ENCODE measurements at places on chromosomes 2 and 18. TPM values are rescaled to one million over a fixed set of nuclear protein-coding genes. Genes with fewer than 3 reads are reported as not detected.

GRCh38 chr2:208101716-208102631 is 22.4 kb downstream of the CRYGD start:
- H3K27ac ChIP-seq, result no peak overlapping the region
- H3K4me3 ChIP-seq, result no peak overlapping the region
- H3K4me1 ChIP-seq, result peaks cover 5% of the 10 kb centered on the region
- no peaks in the 10 kb centered on the region for H3K27me3 ChIP-seq

GRCh38 chr18:23462876-23463275 is 9.8 kb downstream of the RIOK3 start:
- DNase-seq, result no peak
- H3K36me3 ChIP-seq, result peaks cover 58% of the 10 kb centered on the region
- no peak overlapping the region for H3K4me3 ChIP-seq
- peaks cover 44% of the 10 kb centered on the region for H3K4me1 ChIP-seq

DNA sequence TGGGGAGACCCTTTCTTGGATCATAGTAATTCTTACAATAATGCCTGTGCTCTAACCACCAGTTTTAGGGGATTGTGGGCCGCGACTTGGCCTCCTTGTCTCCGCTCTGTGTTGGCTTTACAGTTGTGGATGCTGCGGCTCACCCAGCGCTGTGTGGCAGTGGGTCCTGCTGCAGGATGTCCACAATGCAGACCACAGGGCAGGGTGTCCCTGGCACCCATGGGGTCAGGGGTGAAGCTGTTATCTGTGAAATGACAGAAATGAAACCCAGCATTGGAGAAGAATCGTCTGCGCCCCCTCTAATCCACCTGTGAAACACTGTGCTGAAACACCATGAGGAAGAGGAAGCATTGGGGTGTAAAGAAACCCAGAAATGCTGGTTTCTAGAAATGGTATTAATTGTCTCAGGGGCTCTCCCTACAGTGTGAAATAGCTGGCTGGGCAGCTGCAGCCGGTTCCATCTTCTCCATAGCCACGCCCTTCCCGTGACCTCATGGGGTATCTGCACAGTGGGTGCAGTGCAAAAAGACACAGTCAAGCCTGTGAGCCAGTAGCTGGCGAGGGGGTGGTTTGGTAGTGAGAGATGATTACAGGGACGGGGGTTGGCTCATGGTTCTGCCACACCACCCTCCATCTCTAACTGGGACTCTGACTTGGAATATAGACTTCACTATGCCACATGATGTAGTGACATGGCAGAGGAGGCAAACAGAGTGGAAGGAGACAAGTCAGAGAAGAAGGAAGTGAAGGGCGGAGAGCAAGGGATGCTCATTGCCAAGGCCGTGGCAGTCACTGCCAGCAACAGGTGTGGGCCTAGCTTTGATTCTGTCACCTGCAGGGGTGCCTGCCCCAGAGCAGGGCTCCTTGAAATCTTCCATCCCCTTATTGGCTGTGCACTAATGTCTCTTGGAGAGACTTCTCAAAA is 16.2 kb downstream of the INPP4A start:
- no peak for DNase-seq
- no peak overlapping the region for H3K4me3 ChIP-seq
- peaks cover 56% of the 10 kb centered on the region for H3K4me1 ChIP-seq
- H3K27ac ChIP-seq, result no peak overlapping the region
- no peaks in the 10 kb centered on the region for H3K27me3 ChIP-seq
- peaks cover 10% of the 10 kb centered on the region for H3K36me3 ChIP-seq

GRCh38 chr2:114548151-114548550 is 105.7 kb downstream of the DPP10 start:
- no peak for DNase-seq
- H3K4me3 ChIP-seq, result no peak overlapping the region
- H3K27ac ChIP-seq, result no peak overlapping the region
- H3K4me1 ChIP-seq, result no peaks in the 10 kb centered on the region
- no peaks in the 10 kb centered on the region for H3K36me3 ChIP-seq

DNA sequence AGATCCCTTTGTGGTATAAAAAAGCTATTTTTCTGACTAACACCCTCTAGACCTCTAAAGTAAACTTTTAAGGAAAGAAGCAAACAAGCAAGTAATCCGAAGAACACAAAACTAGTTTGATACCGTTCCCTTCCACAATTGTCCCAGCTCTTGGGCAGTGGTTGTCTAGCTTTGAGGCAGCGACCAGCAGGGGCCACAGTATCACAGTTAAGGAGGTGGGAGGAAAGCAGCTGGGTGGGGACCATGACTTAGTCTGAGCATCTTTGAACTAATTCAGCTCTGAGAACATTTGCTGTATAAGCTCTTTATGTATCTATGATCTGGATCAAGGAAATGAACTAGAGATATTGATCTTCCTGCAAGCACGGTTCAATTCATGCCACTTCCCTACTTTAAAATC is 51.0 kb downstream of the SF3B1 start:
- H3K36me3 ChIP-seq, result no peaks in the 10 kb centered on the region
- H3K4me3 ChIP-seq, result no peak overlapping the region
- no peaks in the 10 kb centered on the region for H3K27me3 ChIP-seq
- no peak overlapping the region for H3K27ac ChIP-seq

GRCh38 chr2:85802354-85803103 is 48.7 kb downstream of the ATOH8 start:
- DNase-seq, result no peak
- H3K27ac ChIP-seq, result no peak overlapping the region
- H3K4me1 ChIP-seq, result peaks cover 15% of the 10 kb centered on the region
- H3K27me3 ChIP-seq, result no peaks in the 10 kb centered on the region

- peaks cover 13% of the 10 kb centered on the region for H3K27me3 ChIP-seq
- no peaks in the 10 kb centered on the region for H3K36me3 ChIP-seq
- H3K4me1 ChIP-seq, result no peaks in the 10 kb centered on the region
- no peak overlapping the region for H3K27ac ChIP-seq
Measured at GRCh38 chr2:29293830-29294438, 178.7 kb downstream of the CLIP4 start.

DNA sequence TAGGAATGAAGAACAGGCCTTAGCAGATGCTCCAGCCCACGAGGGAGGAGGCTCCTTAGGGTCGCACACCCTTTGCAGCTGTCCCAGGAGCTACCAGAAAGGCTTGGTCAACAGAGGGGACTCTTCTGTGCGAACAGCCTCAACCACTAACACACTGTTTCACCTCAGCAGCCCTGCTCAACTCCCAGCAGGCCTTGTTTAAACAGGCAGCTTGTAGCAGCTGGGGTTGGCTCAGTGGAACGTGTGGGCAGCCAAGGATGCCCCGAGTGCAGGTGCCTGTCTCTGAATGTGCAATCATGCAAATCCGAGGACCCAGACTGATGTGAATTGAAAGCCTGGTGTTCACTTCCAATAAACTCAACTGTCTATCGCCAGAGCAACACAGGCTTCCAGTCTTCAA is 88.7 kb upstream of the CXCR4 start:
- no peaks in the 10 kb centered on the region for H3K27me3 ChIP-seq
- no peaks in the 10 kb centered on the region for H3K4me1 ChIP-seq
- no peak for DNase-seq

DNA sequence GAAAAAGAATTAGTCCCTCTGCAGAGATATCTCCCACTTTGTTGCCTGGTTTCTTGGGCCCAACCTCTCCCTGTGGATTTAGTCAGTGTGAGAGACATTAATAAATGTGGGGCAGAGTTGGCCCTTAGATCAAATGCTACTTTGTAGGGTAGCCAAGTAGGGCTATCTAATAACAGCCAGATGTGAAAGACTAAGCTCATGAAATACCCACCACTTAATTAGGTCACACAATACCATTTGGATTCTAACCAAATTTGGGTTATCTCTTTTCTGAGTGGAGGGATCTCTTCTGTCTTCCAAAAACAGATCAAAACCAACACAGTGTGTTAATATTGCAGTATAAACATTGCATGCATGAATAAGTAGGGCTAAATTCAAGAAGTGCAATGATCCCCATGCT is 626.8 kb upstream of the ZEB2 start:
- H3K27ac ChIP-seq, result no peak overlapping the region
- DNase-seq, result no peak
- no peaks in the 10 kb centered on the region for H3K36me3 ChIP-seq
- no peaks in the 10 kb centered on the region for H3K27me3 ChIP-seq
- H3K4me3 ChIP-seq, result no peak overlapping the region

DNA sequence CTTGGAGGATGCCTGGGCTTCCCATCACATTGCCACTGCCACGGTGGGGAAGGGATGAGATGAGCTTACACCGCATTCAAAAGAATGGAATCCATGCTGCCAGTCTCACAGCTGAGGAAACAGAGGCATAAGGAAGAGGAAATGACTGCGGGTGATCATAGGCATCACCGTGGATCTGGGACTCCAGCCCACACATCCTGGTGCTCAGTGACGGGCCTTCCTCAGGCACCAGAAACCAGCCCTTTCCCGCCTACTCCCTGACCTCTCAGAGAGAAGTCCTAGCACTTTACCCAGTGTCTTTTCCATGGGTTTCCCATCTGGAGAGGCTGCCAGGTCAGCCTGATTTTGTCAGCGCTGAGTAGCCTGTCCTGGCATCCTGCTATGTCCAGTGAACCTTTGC is 5.3 kb upstream of the PLB1 start:
- no peaks in the 10 kb centered on the region for H3K36me3 ChIP-seq
- no peaks in the 10 kb centered on the region for H3K4me1 ChIP-seq
- no peak overlapping the region for H3K4me3 ChIP-seq

DNA sequence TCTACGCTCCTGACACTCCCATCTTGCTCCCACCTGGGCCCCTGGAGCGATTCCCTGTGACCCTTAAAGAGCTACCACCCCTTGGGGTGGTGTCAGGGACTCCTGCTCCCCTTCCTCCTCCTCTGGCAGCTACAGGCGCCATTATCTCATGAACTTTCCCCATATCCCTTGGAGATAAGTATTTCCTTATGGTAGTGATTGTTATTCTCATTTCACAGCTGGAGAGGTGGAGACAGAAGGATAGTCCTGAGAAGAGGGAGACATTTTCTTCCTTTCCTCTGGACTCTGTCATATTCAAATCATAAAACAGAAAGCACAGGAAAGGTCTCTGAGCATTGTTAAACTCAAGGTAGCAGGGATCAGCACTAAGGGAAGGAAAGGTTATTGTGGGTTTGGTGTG is 34.6 kb downstream of the RDH14 start:
- no peak for DNase-seq
- no peak overlapping the region for H3K4me3 ChIP-seq
- no peaks in the 10 kb centered on the region for H3K36me3 ChIP-seq
- peak overlapping the region; percentile 76 for H3K27ac ChIP-seq

DNA sequence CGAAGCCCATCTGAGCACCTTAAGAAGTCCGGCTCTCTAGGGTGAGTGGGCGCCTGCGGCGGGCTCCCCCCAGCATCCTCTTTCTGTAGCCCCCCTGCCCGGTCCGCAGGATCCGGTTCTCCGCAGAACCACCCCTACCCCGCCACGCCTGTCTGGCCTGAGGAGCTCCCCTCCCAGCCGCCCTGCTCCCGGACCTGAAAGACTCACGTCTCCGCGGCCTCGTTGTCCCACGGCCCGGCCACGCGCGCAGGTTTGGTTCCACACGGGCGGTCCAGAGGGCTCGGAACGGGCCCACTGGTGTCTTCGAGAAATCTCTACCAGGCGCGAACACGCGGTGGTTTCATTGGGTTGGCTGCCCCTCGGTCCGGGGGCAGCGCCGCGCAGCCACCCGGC is 237 bp downstream of the SLC39A6 start:
- peaks cover 30% of the 10 kb centered on the region for H3K4me1 ChIP-seq
- no peak for DNase-seq
- H3K36me3 ChIP-seq, result peaks cover 24% of the 10 kb centered on the region
- H3K4me3 ChIP-seq, result peak overlapping the region; percentile 74
- H3K27me3 ChIP-seq, result no peaks in the 10 kb centered on the region

- no peaks in the 10 kb centered on the region for H3K4me1 ChIP-seq
- H3K4me3 ChIP-seq, result no peak overlapping the region
- no peak for DNase-seq
- no peaks in the 10 kb centered on the region for H3K36me3 ChIP-seq
- no peaks in the 10 kb centered on the region for H3K27me3 ChIP-seq
- H3K27ac ChIP-seq, result no peak overlapping the region
Measured at GRCh38 chr18:61651880-61652268, 240.9 kb downstream of the RNF152 start.

DNA sequence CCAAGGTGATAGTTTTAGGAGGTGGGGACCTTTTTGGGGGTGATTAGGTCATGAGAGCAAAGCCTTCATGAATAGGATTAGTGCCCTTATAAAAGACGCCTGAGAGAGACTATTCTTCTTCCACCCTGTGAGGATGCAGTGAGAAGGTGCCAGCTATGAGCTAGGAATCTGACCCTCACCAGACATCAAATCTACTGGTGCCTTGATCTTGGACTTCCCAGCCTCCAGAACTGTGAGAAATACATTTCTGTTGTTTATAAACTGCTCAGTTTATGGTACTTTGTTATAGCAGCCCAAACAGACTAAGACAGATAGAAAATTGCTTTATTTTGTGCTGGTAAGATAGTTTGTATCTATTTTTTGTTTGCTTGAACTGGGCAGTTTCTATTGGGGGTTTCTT is 40.1 kb downstream of the PHLPP1 start:
- H3K27ac ChIP-seq, result no peak overlapping the region
- H3K4me3 ChIP-seq, result no peak overlapping the region
- H3K4me1 ChIP-seq, result peaks cover 20% of the 10 kb centered on the region
- no peaks in the 10 kb centered on the region for H3K27me3 ChIP-seq

GRCh38 chr2:17800219-17800618 is 16.0 kb upstream of the MSGN1 start:
- DNase-seq, result peak; percentile 36
- peaks cover 9% of the 10 kb centered on the region for H3K4me1 ChIP-seq
- no peaks in the 10 kb centered on the region for H3K36me3 ChIP-seq
- H3K4me3 ChIP-seq, result no peak overlapping the region
- H3K27ac ChIP-seq, result no peak overlapping the region

DNA sequence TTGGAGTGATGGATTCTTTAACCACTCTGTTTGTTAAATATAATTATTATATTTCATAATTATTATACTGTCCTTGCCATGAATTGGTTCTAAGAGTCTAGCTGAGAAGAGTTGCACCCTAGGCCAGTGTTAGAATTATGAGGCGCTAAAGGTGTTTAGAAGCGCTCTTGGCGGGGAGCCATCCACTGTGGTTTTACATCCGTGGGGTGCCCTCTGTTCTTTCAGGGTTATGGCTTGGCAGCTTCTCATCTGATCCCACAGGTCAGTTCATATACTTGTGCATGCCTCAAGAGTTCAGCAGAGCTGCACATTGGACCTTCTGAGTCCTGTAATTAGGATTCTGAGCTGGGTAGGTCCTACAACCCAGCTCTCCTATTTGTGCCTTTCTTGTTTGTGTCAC is 9.1 kb downstream of the ASAP2 start:
- peaks cover 22% of the 10 kb centered on the region for H3K4me1 ChIP-seq
- no peaks in the 10 kb centered on the region for H3K36me3 ChIP-seq
- no peaks in the 10 kb centered on the region for H3K27me3 ChIP-seq
- no peak overlapping the region for H3K27ac ChIP-seq
- H3K4me3 ChIP-seq, result no peak overlapping the region
- DNase-seq, result no peak

LOXHD1 gene
- total RNA-seq, result 1.6 TPM

CSRNP3 gene
- 4.4 TPM for total RNA-seq

L3MBTL4 gene
- total RNA-seq, result 3.1 TPM

Data from heart left ventricle (tissue), 16 donors.